ENCODE measurements at places on chromosomes 12 and 14.
A peak's percentile ranks its signal among the peaks of the same experiment; 100 is the strongest.

DNA sequence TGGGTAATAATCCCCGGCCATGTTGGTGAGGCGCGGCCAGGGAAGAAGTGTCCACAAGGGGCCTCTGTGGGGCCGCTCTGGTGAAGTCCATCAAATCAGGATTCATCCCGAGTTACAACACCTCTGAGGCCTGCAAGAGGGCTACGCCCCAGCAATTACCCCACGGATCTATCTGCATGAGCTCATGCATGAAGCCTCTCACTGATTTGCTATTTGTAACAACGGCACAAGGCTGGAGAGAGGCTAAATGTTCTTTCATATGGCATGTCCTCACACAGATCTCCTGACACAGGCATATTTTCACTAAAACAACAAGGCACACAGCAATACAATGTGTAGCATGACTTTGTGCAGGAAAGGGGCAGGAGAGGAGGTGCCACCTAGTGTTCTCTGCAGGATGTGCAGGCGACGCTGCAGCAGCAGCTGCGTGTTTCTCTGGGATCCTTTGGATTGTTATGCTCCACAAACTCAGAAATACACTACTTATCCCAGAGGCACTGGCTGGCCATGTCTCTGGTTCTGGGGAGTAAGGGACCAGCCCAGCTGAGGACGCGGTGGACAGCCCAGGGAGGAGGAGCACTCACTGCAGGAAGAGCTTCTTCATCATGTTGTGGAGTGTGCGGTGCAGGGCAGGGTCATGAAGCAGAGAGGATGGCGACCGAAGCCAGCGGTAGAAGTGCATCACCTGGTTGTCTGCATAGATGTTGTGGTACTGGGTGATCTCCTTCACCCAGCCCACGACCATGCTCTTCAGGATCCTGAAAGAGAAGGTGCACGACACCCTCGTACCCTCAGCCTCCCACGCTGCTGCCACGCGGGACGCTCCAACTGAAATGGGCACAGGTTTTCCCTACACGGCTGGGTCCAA, 20.2 kb downstream of the P2RX2 start:
- DNase-seq, result no peak

GRCh38 chr12:25256005-25256404, 5.3 kb upstream of the KRAS start:
- DNase-seq, result no peak

GRCh38 chr12:31868965-31869364, 90.2 kb upstream of the RESF1 start:
- no peak for DNase-seq

DNA sequence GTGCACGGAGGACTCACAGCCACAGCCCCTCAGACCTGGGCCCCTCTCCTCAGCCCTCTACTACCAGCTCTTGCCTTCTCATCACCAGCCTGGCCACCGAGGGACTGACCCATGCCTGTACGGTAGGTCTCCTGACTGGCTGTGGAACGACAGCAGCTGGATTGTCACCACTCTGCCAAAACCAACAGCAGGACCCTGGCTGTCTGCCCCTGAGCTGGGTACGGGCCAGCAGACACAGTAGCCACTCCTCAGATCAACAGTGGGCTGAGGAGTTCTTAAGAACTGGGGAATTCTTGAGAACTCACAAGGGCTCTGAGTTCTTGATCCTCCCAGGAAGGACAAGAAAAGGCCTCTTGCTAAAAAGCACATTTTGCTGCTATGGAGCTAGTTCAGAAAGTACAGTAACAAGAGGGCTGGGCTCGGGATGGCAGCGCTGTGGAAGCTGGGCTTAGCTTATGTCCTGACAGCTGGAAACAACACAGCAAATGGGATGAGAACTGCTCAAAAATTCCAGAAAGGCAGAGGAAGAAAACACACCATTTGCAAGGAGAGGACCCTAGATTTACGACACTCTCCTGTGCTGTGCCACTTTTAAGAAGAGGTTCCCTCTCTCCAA, 176.4 kb downstream of the ANO2 start:
- no peak for DNase-seq

- peak; percentile 30 for DNase-seq
Observed at GRCh38 chr12:88433997-88434703, 146.1 kb downstream of the KITLG start.

GRCh38 chr12:14840616-14841015, 2.7 kb downstream of the ART4 start:
- DNase-seq, result no peak

GRCh38 chr12:90441431-90441830, 513.5 kb downstream of the CCER1 start:
- no peak for DNase-seq

GRCh38 chr14:87732562-87732961, 260.4 kb downstream of the GALC start:
- no peak for DNase-seq

- DNase-seq, result no peak
Observed at GRCh38 chr14:58709949-58710348, 72.2 kb downstream of the DACT1 start.

GRCh38 chr14:93081876-93082570, 33.7 kb downstream of the ITPK1 start:
- DNase-seq, result no peak

DNA sequence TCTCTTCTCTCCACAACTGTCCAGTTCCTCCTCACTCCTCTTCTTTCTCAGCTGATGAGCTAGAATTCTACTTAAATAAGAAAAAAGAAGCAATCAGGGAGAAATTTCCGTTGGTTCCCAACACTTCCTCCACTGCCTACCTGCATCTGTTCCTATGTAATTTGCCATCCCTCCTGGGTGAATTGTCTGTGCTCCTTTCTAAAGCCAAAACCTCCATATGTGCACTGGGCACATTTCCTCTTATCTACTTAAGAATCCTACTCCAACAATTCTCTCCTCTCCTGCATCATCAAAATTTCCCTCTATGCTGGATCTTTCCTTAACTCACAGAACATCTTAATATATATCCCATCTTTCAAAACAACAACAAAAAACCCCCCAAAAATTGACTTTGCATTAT, 35.2 kb downstream of the GPR65 start:
- no peak for DNase-seq

- no peak for DNase-seq
Observed at GRCh38 chr12:18281941-18282340, 20.6 kb downstream of the PIK3C2G start.

- DNase-seq, result no peak
Observed at GRCh38 chr12:7869137-7869536, 3.6 kb downstream of the SLC2A14 start.

DNA sequence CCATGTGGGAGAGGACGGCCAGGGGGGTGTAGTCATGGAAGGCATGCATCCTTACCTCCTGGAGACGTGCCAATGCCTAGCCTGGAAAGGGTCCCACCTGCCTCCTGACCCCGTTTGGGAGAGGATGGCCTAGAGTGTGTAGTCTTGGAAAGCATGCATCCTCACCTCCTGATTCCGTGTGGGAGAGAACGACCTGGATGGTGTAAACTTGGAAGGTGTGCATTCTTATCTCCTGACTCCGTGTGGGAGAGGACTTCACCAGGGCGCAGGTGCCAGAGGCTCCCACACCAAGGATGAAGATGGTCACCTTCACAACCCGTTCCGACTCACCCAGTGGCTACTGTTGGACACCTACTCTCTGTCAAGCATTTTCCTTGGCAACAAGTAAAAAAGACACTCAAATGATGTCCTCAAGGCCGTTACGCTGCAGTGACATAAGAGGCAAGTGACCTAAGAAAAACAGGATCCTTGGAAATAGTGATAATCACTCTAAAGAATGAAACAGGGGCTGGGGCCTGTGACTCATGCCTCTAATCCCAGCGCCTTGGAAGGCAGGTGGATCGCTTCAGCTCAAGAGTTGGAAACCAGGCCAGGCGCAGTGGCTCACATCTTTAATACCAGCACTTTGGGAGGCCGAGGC, 37.5 kb upstream of the FZD10 start:
- no peak for DNase-seq

DNA sequence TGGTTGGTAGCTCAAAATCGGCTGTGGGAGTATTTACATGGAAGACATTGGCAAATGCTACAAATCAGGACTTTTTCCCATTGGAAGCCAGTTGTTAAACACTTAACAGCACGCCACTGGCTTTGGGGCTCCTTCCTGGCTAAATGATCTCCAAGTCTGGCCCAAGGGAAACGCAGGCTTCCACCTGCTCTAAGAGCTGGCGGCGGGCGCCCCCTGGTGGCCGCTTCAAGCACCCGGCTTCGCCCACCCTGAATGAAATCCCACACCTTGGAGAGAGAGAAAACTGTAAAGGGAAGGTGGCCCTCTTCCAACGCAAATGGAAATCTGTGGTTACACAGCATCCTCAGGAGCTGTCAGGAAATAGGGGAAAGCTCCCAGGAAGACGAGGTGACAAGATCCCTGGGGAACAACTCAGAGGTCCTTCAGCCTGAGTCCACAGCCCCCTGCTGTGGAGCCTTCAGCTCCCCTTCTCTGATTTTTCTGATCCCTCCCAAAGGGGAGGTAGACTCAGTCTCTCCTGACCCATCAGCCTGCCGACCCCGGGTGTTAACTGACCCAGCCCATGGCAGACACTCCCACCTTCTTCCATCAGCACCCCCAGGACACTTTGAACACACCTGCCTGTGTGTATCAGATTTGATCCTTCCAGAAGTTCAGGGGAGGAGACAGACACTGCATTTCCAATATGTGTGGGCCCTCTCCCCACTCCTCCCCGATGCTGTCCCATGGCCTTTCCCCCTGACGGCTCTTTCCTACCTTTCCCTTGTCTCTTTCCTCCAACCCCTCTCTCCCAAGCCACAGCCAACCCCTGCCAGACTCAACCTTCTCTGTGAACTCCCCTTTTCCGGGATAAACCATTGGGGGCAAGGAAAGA, 15.4 kb downstream of the SELPLG start:
- peak; percentile 83 for DNase-seq

DNA sequence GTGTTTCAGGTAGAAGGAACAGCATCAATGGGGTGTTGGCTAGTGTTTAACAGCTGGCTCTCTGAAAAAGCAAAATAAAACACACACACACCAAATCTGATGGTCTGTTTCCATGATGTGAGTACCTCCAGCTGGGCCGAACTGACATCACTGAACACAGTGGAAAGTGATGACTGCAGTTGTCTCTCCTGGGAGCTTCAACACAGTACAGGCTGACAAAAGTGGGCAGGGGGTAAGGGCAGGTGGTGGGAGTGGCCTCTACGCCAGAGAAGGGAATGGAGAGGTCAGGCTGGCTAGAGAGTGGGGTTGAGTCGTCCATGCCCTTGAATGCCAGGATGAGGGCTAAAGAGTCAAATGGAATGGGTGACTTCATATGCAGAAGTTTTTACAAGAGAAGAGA, 8.0 kb upstream of the HNF1A start:
- no peak for DNase-seq

DNA sequence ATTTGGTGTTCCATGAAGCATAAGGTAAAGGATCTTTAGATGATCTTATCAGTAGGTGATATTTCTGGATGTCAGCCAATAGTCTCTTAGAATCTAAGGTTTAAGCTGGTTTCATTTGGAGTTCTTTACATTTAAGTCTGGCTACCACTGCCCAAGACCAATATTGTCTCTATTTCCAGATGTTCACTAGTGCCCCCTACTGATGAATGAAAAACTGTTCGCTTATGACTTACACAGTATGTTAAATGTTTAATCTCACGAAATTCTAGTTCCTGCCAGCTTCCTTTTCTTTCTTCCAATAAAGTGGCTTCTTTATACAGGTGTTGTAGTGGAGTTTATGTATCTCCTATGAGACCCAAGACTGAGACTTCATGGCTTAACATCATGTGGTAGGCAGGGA, 31.8 kb upstream of the MIS18BP1 start:
- DNase-seq, result no peak

GRCh38 chr12:45203767-45204166, 12.1 kb upstream of the ANO6 start:
- no peak for DNase-seq

- DNase-seq, result no peak
Observed at GRCh38 chr12:52089491-52089890, 10.0 kb downstream of the SMIM41 start.

GRCh38 chr12:101599771-101600484, 5.2 kb downstream of the MYBPC1 start:
- DNase-seq, result no peak

DNA sequence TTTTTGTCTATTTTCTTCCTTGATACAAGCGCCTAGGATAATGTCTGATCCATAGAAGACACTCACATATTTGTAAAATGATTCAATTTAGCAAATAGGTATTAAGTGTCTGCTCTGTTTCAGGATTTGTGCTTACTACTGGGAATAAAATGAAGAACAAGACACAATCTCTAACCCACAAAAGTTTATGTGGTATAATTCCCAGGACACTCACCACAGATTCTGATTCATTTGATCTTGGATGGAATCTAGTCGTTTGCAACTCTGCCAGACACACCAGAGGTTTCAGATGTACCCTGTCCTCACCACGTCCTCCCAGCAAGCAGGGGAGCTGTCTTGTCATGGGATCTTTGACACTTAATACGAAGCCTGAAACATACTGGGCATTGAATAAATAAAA, 208.3 kb downstream of the LRIG3 start:
- no peak for DNase-seq

DNA sequence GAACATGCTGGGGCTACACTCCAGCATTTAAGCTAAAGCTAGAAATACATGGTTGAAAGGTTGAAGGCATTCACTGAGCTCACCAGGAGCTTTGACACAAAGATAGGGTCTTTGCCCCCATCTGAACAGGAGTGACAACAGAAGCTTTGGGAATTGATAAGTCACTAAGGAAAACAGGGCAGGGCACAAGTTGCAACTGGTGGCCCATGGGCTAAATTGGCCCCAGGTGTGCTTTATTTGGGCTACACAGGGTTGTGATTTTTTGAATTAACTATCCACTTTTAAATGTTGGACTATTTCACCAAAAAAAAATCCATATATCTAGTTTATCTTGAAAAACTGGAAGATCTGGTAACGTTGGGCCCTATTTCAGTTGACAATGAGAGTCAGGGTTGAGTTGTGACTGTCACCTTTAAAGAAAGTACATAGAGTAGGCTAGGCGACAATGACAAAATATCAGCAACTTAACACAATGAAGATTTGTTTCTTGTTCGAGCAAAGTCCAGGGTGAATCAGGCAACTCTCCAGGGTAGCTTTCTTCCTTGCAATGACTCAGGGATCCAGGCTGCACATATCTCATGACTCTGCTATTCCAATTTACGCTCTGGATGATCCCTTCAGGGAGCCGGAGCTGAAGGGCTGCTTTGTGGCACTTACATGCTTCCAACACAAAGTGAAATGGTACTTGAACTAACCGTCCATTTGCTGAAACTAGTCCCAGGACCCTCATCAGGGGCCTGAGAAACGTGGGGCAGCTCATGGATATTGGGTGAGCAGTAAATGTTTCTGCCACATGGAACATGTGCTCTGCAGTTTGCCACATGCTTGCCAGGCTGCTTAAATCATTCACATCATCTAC, 13.3 kb upstream of the EIF4B start:
- DNase-seq, result no peak

- no peak for DNase-seq
Observed at GRCh38 chr14:68585690-68586089, 207.2 kb downstream of the ZFP36L1 start.

GRCh38 chr12:26884765-26885576, 52.0 kb upstream of the ITPR2 start:
- peak; percentile 81 for DNase-seq

- no peak for DNase-seq
Observed at GRCh38 chr12:15984097-15984800, 73.1 kb downstream of the DERA start.
